ENCODE measurements at places on chromosomes 13 and 19.

DNA sequence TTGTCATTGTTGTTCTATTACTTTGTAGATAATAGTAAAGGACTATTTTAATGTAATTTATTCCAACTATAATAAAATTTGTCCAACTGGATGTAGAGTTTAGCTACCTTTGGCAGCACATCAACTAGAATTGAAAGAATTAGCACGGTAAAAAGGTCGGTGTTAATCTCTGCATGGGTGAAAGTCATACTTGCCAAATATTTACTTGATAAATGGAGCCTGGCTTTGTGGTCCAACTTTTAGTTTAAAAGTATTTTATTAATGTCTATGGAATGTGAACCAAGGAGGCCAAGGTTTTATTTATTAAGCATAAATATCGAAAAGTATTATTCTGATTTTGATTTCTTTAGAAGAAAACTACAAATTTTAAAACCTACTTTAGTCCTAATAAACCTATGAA lies 1389.0 kb downstream of the PCDH9 start:
- no peak for DNase-seq

DNA sequence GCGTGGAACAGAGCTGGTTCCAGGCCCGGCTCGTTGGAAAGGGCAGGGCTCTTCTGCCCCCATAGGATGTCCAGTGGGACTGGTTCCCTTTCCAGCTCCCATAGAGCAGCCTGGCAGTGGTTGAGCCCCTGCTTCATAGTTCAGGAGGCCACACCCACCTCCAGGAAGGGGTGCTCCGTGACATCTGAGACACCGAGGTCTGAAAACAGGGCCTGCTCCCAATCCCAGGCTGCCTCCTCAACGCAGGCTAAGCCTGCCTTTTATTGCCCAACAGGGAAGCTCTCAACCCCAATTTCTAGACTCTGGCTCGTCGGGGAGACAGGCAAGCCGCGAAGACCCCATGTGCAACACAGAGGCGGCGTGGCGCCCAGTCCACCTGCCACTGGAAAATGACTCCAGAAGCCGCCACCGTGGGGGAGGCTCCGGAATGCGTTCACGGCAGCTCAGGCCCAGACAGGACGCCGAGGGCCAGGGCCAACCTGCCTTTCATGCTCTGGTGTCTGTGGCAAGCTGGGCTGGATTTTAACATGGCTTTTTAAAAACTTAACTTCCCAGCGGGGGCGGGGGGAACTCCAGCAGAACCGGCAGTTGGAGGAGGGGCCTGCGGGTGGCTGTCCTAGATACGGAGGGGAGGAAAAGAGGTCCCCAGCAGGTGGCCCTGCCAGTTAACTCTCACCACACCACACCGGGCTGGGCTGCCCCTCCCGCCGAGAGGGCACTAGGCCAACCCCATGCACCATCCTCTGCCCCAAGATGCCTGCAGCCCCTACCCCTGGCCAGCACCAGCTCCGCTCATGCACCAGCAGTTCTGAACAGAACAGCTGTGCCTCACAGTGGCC lies 17.9 kb upstream of the TINCR start:
- no peak for DNase-seq

- no peak for DNase-seq
These were observed 4.4 kb upstream of the TUBA3C start for GRCh38 chr13:19185865-19186645.

DNA sequence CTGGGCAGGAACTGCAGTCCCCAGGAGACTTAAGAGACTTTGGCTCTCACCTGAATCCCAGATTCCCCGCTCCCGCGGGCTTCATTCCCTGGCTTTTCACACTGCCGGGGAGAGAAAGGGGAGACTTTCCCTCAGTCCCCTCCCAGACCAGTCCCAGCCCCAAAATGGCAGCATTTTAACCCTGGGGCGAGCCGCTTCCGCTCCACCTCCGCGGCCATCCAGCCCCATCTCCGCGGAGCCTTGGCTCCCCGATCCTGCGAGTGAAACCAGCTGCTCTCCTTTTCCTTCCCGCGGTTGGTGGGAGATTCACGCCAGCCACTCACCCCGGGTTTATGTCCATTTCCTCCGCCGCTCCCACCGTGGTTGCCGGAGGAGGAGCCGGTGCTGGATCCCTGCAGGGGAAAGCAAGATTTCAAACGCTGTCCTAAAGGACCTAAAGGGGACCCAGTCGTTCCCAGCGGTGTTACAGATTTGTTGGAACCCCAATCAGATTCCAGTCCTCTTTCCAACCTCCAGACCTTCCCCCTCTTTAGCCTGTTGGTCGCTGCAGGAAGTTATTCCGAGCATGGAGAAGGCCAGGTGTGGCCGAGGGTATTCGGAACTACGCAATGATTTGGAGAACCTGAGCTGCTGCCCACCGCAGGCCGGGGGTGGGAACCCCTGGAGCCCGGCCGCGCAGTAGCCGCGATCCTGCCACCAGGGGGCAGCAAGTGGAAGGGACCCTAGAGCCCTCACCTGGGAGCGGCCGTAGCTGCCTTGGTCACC lies 3.4 kb downstream of the DMKN start:
- no peak for DNase-seq

GRCh38 chr19:34555447-34555846 lies 73.9 kb downstream of the WTIP start:
- DNase-seq = no peak

DNA sequence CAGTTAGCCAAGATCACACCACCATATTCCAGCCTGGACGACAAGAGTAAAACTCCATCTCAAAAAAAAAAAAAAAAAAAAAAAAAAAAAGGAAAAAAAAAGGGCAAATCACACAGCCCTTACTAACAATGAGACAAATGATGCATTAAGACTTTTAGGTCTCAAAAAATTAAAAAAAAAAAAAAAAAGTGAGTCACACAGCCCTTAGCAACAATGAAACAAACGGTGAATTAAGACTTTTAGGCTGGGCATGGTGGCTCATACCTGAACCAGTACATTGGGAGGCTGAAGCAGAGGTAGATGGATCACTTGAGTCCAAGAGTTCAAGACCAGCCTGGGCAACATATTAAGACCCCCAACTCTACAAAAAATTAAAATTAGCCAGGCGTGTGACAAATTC lies 32.4 kb upstream of the EIF3G start:
- no peak for DNase-seq

GRCh38 chr13:56396318-56396717 lies 744.4 kb upstream of the PRR20A start:
- no peak for DNase-seq

GRCh38 chr13:112997188-112998130 lies 28.4 kb downstream of the MCF2L start:
- DNase-seq = no peak

- no peak for DNase-seq
These were observed 60.8 kb downstream of the ALOX5AP start for GRCh38 chr13:30796132-30796572.

DNA sequence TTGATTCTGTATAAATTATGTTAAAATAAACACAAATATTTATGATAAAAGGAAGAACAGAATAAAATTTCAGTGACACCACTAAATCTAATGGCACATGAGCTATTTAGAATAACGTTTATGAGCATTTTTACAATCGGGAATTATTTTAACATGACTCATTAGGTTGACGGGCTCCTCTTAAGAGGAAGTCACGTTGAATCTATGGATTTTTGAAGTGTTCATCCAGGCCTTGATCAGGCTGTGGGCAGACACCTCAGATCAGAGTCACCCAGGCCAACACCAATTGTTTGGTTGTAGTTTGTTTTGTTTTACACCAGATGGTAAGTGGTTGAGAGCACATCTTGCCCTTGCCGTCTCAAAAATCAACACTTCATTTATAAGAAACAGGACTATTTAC lies 257.8 kb downstream of the FOXO1 start:
- no peak for DNase-seq

- DNase-seq = no peak
These were observed 187.2 kb downstream of the EFNB2 start for GRCh38 chr13:106348075-106348840.

DNA sequence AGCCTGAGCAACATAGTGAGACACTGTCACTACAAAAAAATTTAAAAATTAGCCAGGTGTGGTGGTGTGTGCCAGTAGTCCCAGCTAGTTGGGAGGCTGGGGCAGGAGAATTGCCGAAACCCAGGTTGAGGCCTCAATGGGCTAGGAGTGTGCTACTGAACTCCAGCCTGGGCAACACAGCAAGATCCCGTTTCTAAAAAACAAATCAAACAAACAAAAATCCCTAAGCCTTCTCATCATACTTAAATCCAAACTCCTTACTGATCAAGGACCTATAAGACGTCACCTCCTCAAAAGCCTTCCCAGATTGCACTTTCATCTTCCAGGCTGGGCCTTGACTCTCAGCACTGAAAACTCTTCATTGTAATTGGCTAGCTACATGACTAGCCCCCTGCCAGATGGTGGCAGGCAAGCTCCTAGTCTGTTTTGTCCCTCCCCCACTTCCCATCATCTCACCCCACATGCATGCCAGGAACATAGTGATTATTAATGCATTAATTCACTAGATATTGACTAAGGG lies 17.5 kb upstream of the NANOS3 start:
- DNase-seq = no peak

GRCh38 chr19:13834244-13835069 lies 39.2 kb downstream of the ZSWIM4 start:
- DNase-seq = no peak

- DNase-seq = peak; percentile 49
These were observed 6.0 kb downstream of the AP1M2 start for GRCh38 chr19:10580979-10581631.

DNA sequence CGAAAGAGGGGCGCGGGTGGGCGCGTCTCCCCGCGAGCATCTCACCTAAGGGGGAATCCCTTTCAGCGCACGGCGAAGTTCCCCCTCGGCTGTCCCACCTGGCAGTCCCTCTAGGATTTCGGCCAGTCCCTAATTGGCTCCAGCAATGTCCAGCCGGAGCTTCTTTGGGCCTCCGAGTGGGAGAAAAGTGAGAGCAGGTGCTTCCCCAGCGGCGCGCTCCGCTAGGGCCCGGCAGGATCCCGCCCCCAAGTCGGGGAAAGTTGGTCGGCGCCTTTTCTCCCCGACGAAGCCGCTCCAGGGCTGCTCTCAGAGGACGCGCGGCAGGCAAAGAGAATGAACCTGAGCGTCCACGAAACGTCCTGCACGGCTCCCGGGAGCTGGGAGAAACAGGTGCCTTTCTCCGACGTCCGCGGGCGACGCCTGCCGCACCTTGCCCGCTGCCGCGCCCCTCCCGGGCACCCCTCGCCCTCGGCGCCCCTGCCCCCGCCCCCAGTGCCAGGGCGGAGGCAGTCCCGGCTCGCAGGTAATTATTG lies 366 bp upstream of the KL start:
- DNase-seq = no peak

- DNase-seq = no peak
These were observed 2.1 kb downstream of the DNAJB1 start for GRCh38 chr19:14516048-14516534.

DNA sequence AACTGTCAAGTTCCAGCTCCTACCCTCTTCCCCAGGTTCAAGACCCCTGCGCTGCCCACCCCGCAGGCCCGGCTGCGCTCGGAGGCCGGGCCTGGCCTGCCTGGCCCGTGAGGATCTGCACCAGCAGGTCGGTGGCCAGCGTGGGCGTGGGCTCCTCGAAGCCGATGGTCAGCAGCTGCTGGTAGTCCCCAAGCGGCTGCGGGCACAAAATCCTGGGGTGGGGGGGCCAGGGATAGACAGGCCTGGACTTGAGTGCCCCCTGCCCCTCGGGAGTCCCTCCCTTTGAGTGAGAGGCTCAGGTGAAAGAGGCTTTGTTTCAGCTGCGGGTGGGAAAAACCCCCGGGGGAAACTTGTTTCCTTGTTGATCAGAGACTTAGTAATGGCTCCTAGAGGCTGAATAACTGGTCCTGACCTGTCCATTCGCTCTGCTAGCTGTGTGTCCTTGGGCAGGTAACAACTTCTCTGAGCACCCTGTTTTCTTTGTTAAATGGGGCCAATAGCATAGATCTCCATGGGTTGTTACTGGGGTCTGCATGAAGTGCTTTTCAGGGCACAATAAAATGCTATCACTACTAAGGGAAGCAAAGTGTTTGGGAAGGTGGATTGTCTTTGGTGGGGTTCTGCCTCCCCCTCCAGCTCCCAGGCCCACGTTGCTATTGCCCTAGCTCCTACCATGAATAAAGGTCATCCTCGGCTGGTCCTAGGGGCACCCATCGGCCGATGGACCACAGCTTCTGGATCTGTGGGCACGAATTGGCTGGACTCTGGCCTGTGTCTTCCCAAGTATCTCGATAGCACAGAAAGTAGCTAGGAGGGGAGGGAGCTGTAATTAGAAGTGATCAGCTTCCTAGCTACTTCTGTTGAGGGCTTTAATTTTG lies 3.5 kb downstream of the C19orf67 start:
- no peak for DNase-seq

DNA sequence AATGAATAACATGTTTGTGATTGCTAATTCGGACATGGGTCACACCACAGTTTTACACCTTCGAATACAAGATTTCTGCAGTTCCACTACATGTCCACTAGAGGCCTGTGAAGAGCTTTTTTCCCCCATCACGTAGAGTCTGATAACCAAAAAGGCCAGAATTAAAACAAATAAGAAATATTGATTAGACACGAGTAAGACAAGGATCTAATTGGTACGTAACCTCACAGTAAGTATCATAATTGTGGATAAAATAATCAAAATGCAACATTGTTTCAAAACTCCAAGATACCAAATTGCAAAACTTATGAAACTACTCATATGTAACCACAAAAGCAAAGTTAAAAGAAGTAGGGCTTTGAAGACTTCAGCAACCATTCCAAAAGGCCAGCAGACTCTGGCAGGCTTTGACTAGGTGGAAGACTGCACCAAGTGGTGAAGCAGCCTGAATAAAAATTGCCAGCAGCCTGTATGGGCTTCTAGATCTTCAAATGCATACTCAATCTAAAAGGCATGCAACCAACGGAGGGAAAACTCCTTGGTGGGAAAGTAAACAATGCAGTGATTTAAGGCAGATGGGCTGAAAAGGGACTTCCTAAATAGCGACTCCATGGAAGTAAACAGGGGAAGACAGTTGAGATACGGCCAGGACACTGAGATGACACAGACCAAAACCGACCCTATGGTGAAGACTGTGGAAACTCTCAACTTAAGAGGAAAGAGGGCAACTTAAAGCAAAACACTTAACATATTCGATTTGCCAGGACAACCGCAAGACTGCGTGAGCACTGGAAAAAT lies 56.7 kb downstream of the STARD13 start:
- DNase-seq = no peak

DNA sequence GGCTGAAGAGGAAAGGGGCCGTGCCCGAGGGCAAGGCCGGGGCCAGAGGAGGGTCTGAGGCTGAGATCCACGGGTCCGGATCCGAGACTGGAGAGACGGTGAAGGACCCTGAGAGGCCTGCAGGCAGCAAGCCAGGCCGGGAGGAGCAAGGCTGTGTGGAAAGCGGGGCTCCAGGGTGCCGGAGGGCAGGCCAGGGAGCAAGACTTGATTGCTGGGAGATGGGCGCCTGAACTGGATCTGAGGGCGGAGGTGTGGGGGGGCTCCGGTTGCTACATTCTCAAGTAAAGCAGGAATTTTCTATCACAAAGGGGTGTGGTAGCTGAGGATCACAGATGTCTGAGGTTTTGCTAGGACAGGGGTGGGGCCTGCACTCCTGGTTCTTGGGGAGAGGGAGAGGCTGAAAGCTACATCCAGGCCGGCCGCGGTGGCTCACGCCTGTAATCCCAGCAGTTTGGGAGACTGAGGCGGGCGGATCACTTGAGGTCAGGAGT lies 3.8 kb downstream of the MAMSTR start:
- DNase-seq = no peak

- no peak for DNase-seq
These were observed 10.4 kb upstream of the ZSWIM4 start for GRCh38 chr19:13784731-13785452.
